Fibroblast of skin of abdomen (primary cell): ENCODE measurements at places on chromosomes 4 and X.

- DNase-seq, result peak; percentile 80
These were observed 6.7 kb downstream of the SLC7A11 start for GRCh38 chr4:138235419-138235952.

GRCh38 chr4:180280076-180280475, 1963.1 kb upstream of the TENM3 start:
- DNase-seq, result no peak

DNA sequence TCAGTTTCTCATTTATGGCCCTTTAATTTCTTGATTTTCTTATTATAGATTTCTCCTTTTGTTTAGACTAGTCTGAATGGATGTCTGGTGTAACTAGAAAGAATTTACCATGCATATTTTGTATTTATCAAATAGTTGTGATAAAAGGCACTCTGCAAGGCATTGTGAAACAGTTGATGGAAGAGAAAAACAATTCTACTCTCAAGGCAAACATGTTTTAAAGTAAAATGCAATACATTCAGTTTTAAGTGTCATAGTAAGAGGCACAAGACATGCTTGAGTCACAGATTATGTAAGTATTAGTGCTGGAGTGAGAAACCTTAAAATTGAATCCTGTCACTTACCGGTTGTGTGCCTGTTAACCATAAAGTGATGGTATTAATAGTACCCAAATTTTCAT, 283.3 kb upstream of the DKK2 start:
- DNase-seq, result peak; percentile 6

- peak; percentile 34 for DNase-seq
These were observed 356.7 kb downstream of the GALNTL6 start for GRCh38 chr4:172169871-172170270.

DNA sequence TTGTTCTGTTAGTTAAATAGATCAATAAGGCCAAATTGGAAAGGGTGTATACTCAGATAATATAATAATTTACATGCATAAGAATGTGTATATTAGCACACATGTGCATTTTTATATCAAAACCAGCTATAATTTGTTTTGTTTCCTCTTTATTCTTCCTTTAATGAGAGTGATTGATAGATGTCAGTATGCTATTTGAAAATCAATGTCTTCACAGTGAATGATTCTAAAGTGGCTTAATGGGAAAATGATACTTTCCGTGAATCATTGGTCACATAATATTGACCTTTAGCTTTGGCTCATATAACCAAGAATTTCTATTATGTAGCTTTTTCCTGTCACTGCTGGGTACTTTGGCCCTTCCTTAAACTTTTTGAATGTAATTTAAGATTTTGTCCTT, 48.6 kb downstream of the PLS3 start:
- DNase-seq, result no peak

GRCh38 chrX:15646543-15646942, 18.1 kb downstream of the CLTRN start:
- DNase-seq, result no peak
